ENCODE measurements at places on chromosomes 1 and 21.

- DNase-seq, result no peak
These were observed 59.3 kb upstream of the GNG12 start for GRCh38 chr1:67892476-67893125.

GRCh38 chr1:83596331-83596730, 402.6 kb downstream of the TTLL7 start:
- no peak for DNase-seq

- no peak for DNase-seq
These were observed 106.7 kb downstream of the DPYD start for GRCh38 chr1:97814121-97814520.

DNA sequence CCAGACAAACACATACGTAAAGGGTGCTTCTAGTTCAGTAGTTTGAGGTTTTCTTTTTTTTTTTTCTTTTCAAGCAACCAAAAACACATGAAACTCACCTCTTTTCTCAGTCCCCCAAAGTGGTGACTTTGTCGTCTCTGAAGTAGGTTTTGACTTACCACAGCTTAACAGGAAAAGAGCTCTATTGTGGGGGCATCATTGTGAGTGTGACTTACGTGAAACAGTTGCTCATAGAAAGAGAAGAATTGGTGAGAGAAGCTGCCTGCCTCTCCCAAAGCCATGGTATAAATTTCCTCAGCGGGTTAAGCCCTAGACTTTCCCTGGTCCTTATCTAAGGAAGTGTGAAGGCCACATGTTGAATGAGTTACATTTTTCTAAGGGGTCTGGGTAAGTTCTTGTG, 11.9 kb downstream of the FASLG start:
- no peak for DNase-seq

DNA sequence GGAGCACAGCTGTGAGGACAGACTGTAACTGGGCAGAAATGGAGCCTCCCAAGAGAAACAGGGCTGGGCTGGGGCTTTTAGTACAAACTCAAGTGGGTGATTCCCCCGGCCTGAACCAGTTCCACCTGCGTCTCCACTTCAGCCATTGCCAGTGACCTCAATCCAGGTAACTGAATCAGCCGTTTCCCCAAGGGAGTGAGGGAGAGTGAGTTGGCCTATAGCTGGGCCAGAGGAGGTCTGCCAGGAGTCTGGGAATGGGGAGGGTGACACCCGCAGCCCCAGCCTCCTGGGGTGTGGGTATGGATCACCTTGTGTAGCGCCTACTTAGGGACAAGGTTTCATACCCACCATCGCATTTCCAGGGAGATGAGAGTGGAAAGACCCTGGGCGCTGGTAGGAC, 8.5 kb downstream of the SLC26A9 start:
- no peak for DNase-seq

GRCh38 chr1:214514819-214515383, 36.5 kb downstream of the PTPN14 start:
- no peak for DNase-seq

DNA sequence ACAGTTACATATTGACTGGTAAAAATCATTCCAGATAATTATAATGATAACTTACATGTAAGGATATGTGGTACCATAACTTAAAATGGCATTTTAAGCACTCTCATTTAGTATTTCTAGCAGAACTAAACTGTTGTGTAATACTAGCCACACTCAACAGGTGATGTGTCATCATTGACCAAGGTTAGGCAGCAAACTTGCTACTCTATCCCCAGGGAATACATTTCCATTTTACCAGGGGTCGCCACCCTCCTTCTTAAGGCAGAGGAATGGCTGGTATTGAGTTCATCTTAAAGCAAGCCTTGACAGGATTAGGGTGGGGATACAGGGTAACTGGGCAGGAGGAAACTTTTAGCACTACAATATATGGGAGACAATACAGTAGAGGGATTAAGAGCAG, 259.8 kb upstream of the CAMK1G start:
- no peak for DNase-seq

DNA sequence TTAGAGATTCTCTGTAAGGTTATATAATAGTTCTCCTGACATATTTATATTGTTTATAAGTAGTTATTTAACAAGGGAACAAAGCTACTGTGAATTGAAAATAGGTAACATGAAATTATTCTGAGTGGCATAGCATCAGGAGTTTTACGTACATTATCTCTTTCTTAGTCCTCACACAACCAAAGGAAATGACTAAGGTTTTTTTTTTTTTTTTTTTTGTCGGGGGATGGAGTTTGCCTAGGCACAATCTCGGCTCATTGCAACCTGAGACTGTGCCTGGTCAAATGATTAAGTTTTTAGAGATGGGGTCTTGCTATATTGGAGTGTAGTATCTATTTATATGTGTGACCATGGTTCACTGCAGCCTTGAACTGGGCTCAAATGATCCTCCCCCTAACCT, 24.9 kb downstream of the TMED5 start:
- DNase-seq, result no peak

DNA sequence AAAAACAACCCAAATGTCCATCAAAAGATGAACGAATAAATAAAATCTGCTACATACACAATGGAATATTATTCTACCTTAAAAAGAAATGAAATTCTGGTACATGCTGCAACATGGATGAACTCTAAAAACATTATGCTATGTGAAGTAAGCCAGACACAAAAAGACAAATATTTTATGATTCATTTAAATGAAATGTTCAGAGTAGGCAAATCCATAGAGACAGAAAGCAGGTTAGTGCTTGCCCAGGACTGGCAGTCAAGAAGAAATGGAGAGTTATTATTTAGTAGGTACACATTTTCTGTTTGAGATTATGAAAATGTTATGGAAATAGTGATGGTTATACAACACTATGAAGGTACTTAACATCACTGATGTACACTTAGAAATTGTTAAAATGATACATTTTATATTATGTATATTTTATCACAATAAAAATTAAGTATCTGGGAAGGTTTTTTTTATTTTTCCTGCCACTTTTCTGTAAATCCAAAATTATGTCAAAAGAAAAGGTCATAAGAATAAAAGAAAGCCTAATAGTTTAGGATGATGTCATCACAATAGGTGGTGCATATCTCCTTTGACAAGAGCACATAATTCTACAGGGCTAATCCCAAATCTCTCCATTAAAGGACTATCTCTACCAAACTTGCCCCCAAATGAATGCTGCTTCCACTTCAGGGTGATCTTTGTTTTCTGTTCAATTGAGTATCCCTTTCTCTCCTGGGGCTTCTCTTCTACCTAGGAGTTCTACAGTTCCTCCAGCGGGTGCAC, 40.2 kb upstream of the FCER1A start:
- DNase-seq, result no peak

GRCh38 chr1:37609994-37610393, 14.3 kb upstream of the GNL2 start:
- DNase-seq, result no peak

DNA sequence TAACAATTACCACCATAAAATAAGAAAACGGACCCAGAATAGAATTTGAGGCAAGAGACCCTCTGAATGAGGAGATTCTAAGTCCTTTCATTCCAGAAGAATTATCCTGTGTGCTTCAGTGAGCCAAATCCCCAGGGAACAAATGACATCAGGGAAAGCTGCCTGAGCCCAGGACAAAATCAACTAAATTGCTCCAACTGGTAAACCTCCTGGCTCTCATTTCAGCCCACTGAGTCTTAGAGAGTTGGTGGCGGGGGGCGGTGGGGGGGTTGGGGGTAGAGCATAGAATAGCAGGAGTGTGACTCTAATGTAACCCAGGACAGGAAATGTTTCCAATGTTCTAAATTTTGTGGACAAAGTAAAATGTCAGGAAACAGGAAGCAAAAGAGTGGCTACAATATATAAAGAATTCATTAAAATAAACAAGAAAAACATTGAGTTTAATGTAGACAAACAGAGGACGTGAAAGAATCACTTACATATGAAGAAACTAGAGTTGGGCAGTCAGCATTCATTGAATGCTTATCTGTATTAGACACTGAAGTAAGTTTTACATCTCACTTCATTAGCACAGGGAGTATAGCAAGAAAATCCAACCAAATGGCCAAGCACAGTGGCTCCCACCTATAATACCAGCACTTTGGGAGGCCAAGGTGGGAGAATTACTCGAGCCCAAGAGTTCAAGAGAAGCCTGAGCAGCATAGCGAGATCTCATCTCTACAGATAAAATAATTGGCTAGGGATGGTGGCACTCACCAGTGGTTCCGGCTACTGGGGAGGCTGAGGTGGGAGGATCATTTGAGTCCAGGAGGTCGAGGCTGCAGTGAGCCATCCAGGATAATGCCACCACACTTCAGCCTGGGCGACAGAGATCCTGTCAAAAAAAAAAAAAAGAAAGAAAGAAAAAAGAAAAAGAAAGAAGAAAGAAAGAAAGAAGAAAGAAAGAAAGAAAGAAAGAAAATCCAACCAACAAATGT, 75.1 kb downstream of the DHRS3 start:
- no peak for DNase-seq

DNA sequence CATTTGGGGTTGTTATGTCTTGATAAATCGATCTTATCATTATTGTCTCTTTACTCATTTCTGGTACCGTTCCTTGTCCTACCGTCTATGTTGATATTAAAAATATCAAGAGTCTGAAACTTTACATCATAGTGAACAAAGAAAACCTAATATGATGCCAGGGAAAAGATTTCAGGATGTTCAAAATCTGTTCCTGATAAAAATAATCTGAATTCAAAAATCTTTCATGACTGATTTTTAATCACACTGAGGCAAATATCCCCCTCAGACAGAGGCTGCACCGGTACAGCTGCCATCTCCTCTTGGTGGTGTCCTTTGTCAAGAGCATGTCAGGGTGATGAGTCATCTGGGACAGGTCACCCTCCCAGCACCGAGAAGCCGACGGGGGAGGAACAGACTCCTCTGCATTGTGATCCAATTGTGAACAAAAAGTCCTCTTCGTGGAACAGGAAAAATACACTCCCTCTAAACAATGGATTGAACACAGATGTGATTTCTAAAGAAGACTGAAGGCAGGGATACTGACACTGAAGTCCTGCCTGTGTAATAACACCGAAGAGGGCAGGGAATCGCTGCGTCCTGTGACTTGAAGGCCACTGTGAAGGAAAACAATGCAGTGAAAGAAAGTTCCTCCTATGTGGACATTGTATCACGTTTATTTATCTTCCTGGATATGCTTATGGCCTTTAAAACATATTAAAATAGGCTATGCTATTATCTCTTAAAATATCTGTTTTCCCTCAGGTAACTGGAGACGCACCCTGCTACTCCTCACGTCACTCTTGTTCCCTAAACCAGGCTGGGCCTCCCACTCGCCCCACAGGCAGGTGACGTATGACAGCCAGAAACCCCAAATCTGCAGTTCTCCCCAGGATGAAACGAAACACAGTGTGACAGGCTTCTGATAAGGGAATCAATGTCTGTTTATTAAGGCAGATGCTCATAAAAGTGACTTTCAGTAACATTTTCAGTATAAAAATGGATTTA, 4.3 kb upstream of the SPATC1L start:
- DNase-seq, result no peak

DNA sequence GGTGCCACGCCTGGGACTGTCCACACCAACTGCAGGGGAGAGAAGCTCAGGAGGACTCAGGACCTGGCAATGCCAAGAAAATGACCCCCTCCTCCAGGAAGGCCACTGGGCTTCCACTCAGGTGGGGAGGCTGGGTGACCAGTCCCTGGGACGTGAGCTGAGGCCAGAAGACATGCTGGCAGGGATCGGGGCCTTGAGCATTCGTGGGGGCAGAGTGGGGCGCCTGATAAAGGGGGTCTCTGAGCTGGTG, 15.3 kb upstream of the COL6A2 start:
- DNase-seq, result no peak

GRCh38 chr21:42363312-42363711, 3.0 kb downstream of the TFF1 start:
- DNase-seq, result no peak

- no peak for DNase-seq
These were observed at the start of gene ANKRD45 for GRCh38 chr1:173669491-173669941. ANKRD45 (minus strand) TSS chr1:173669851; CDS start chr1:173659418, 10,433 bp downstream.

GRCh38 chr1:68188060-68188538, 44.2 kb downstream of the WLS start:
- no peak for DNase-seq

DNA sequence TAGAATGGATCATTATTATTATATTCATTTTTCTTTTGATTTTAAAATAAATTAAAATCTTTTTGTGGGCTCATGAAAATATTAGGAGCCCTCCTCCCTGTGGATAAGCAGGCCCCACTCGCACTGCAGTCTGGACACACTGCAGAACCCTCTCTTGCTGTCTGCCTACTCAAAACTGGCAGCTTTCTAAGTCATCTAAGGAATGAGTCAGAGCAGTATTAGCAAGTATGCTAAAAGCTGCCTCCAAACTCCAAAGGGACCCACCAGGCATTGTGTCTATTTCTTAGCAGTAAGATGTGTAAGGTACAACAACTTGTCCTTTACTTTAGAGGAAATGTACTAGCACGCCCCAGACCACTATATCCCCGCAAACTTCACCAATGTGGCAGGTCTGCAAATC, 108.8 kb downstream of the SYF2 start:
- DNase-seq, result no peak

GRCh38 chr1:84101204-84101603, 42.9 kb upstream of the PRKACB start:
- no peak for DNase-seq

- DNase-seq, result no peak
These were observed 32.9 kb downstream of the NIBAN1 start for GRCh38 chr1:184941410-184941733.

GRCh38 chr1:164728719-164729118, 169.7 kb downstream of the PBX1 start:
- no peak for DNase-seq

DNA sequence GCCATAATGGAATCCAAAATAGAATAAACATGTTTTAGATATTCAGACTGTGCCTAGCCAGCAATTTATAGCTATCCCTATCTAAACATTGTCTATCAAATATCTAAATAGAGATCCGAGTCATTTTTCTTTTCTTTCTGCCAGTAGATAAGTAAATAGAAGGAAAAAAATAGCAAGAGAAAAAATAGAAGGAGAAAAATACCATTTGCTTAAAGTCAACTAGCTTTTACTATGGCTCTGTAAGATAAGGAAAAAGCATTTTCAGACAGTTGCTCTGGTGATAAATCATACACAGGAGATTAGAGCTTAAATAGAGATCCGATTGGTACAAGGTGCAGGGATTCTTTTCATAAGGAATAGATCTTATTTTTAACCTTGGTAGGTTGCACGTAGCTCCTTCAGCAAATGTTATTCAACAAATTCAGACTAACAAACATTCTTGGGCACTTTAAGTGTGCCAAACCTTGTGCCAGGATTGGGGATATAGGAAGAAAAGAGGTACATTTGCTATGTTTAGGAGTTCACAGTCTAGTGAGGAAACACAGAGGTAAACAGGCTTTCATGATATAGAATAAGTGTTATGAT, 70.1 kb upstream of the CCDC190 start:
- DNase-seq, result no peak

GRCh38 chr21:34836103-34836932, 167.5 kb downstream of the CLIC6 start:
- DNase-seq, result no peak

DNA sequence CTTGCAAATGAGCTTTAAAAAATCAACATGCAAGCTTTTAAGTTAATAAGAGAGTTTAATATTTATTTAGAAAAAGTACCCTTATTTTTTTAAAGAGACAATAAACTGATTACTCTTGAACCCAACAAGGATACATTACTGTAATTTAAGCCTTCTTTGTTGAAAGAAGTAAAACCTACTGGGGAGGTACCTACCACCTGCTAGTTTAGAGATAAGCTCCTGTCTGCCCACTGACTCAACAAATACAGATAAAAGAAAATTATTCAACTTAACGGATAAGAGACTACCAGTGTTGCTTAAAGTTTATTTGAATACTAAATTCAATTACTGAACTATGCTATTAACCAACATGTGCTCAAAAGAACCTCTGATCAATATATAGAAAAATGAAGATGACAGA, 23.1 kb downstream of the USP24 start:
- DNase-seq, result no peak

GRCh38 chr1:58438468-58438867, 108.1 kb downstream of the OMA1 start:
- no peak for DNase-seq
